ENCODE measurements at places on chromosomes 16 and 17.

DNA sequence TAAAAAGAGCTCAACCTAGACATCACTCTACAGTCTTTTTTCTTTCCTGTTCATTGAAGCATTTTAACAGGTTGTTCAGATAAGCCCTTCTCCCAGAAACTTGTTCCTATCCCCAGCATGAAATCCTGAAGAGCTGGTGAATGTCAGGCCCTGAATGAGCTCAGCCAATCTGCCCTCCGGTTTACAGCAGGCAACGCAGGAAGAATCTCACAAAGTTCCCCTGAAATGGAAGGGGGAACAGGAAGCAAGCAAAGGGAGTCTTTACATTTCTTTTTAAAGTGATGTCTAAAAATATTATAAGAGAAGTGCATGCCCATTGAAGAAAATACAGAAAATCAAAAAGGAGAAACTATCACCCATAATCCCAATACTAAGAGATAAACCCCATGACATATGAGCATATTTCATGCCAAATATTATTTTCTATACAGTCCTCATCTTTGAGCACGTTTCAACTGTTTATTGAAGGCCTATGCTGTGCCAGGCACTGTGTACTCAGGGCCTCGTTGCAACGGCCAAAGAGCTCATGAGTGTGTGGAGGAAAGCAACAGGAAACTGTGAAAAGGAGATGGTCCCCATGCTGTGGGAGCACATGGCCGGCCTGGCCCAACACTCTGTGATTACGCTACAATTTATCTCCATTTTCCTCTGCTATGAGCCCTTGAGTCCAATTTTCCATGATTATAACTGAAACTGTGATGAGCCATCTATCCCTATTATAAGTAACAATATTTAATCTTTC is 5.7 kb downstream of the TK2 start:
- DNase-seq = no peak

DNA sequence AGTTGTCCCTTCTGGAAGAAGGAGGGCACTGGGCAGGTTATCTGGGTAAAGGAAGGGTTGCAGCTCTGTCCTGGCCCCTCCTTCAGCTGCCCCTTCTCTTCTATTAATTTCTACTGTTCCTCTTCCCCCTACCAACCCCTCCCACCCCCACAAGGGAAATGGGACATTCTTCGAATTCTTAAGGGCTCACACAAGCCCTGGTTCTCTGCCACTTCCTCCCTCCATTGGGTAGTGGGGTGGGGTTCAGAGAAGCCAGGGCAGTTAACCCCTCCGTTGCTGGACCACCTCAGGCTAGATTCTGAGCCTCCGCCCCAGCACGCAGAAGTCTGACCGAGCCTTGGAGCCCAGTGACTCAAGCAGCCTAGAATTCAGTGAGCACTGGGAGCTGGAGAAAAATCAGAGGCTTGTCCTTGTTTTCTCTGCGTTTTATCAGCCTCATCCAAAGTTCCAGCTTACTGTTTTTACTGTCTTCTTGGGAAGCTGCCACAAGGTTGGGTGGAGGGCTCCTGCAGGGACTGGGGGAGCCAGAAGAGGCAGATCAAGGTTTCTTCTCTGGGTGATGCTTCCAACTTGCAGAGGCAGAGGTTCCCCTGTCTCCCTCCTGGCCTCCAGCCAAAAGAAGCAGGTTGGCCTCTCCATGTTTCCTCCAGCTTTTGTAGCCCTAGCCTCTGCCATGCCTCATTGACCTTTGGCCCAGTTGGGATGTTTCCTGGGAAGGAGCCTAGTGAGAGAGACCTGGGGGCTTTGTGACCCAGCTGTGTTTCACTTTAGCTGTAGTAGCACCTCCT is 10.2 kb downstream of the LASP1 start:
- no peak for DNase-seq

- DNase-seq = no peak
Measured at GRCh38 chr16:77849646-77850258, 61.4 kb downstream of the VAT1L start.

- no peak for DNase-seq
Measured at GRCh38 chr17:80931421-80932265, 60.0 kb upstream of the CHMP6 start.

DNA sequence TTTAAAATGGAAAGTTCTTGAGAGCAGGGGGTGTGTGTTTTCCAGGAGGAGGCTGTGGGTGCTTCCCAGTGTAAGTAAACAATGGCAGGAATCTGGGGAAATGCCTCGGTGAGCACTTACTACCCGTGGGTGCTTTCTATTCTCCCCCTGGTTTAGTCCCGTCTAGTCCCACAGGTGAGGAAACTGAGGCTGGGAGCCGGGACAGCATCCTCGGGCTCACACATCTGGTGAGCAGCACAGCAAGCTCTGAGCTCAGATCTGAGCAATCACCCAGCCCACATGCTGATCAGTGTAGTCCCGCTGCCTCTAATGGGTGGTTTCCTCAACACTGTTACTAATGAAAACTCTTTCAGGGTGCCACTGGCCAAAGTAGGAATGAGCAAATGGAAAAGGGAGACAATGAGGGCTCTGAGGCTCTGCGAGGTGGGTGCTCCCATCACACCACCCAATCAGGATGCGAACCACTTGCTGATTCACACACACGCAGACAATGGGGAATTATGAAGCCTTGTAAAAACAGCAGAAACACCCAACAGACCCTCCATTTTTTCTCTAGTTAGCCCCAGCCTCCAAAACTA is 202.6 kb downstream of the PARN start:
- no peak for DNase-seq

GRCh38 chr17:1478418-1478817 is 14.1 kb downstream of the MYO1C start:
- no peak for DNase-seq

DNA sequence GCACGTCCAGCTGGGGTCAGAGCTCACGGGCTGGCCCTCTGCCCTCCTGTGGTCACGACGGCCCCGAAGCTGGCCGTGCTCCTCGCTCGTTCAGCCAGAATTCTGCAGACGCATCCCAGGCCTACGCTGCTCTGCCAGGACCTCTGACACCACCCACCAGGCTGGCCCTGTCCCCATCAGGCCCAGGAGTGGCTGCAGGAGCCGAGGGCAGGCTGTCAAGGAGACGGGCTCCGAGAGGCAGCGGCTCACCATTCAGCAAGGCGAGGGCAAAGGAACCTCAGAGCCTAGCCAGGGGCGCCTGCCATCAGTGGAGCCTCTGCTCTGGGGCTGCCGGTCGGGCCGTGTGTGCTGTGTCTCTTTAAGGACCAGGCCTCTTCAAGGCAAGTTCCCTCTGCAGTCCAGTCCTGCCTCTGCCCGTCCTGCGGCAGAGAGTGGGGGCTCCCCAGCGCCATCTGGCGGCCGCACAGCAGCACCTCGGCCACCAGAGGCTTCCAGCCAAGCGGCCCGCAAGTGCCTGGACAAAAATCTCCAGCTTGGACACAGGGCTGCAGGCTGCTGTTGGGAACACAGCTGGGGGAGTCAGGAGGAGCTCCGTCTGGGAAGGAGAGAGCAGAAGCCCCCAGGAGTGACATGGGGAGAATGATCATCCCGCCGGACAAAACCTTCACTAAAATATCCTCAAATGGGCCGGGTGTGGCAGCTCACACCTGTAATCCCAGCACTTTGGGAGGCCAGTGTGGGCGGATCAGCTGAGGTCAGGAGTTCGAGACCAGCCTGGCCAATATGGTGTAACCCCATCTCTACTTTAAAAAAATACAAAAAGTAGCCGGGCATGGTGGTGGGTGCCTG is 7.4 kb upstream of the ABR start:
- peak; percentile 73 for DNase-seq

- DNase-seq = no peak
Measured at GRCh38 chr17:81148986-81149533, 16.2 kb upstream of the PVALEF start.

Measured in stimulated activated naive B cell treated with anti-CD40 and anti-IgM and Interleukin-4, amounts not matched to agents 10 μg/mL and 1 μg/mL and 100 μg/mL, for 72 hours (primary cell).